ENCODE measurements at places on chromosomes 3 and 15.

GRCh38 chr3:140727886-140728285 is 50.0 kb downstream of the TRIM42 start:
- DNase-seq: no peak

DNA sequence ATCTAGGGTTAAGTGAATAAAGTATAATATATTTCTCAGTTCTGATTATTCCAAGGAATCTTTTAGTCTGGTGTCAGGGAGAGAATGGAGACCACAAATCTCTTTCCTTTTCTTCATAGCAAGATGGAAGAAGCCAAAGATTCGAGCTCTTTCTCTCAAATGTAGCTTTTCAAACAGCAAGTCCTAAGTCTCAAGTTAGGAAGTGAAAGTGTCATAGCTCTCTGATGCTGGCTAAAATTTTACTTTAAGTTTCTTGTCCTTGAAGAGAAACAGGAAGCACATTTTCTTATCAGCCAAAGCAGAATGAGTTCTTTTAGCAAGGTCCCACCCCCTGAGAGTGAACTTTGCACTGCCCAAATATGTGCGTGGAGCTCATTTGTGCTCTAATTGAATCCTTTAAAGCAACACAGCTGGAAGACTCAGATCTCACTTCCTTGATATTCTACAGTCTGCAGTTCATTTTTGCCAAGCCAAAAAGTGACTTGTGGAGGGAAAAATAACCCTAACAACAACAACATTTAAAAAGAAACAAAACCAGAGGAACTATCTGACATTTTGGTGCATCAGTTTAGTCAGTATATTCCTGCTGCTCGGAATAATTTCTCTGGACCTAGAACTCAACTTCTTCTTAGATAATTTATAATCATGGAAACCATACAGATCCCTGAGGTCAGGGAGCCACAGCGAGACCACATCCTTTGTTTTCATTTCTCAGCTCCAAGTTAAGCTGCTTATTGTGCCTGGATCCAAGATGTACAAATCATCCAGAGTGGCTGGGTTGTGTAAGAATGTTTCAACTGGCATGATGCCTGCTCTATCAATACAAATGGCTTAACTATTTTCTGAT is 238.7 kb upstream of the P2RY1 start:
- peak; percentile 37 for DNase-seq

DNA sequence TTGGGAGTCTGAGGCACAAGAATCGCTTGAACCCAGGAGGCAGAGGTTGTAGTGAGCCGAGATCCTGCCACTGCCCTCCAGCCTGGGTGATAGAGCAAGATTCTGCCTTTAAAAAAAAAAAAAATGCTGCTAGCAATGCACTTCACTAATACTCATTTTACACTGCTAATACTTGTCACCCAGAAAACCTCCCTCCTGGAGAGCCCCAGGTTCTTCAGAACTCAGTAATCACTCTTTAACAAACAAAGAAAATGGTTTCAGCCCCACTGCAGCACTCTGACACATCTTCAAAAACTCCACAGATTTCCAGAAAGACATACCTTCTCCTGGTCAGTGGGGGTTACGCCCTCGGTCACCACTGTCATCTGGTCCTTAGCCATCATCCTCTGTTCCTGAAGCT is 366.7 kb downstream of the SHQ1 start:
- no peak for DNase-seq

DNA sequence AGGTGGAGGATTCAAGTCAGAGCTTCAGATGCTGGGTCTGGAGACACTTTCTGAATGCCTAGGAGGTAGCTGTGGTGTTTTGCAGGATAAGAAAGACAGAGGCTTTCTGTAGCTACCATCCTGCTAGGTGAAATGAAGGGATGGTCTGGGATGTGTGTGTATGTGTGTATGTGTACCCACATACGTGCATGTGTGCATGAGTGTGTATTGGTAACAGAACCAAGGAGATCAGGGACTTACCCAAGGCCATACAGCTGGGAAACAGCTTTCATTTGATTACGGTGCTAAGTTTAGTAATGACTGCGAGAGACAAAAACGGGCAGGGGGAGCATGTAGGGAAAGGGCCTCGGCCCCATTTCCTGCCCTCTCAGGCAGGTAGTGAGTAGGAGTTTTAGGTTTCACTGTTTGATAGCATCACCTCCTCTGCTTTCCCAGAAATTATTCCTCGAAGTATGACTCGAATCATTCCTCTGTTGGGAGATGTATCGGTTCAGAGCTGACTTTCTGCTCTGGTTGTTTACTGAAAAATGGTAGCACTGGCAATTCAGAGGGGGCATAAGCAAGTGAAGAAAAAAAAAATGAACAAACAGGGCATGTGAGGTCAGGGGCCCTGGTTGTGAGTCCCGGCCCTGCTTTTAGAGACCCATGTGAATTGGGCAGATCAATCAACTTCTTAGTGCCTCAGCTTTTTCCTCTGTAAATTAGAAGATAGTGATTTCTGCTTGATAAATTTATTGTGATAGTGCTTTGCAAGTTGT is 130.7 kb downstream of the LPP start:
- DNase-seq: no peak

DNA sequence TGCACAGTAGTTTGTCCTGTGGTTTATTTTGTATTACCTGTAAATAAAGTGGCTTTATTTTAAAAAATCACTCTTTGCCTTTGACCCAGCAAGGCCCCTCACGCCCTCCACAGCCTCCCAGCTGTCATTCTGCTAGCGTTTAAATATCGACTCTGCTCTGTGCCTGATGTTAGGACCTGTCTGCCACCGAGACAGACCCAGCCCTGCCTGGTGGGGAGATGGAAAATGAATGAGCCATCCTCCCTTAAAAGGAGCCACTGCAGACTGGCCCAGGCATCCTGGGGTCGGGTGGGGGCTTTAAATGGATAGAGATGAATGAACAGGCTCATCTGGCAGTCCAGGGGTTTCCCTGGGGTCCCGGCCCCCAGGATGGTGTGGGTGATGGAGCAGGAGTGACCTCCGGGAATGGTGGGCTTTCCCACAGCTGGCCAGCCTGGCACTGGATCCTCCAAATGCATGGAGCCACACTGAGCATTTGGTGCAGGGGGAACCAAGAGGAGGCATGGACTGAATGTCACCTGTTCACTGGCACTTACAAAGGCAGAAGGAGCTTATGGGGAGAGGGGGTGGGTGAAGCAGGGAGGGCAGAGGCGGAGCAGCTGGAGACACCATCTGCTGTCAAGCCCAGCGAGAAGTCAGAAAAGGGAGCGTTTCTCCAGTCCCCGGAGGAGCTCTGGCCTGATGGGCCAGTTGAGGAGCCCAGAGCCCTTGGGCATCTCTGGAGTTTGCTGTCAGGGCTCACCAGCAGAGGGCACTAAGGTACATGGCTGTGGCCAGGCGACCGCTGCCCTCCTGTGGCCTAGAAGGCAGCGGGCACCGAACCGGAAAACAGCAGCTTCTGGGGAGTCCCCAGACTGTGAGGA is 11.9 kb downstream of the GRM2 start:
- DNase-seq: peak; percentile 51

- DNase-seq: no peak
These were observed 7.2 kb downstream of the ACAN start for GRCh38 chr15:88810446-88810845.

DNA sequence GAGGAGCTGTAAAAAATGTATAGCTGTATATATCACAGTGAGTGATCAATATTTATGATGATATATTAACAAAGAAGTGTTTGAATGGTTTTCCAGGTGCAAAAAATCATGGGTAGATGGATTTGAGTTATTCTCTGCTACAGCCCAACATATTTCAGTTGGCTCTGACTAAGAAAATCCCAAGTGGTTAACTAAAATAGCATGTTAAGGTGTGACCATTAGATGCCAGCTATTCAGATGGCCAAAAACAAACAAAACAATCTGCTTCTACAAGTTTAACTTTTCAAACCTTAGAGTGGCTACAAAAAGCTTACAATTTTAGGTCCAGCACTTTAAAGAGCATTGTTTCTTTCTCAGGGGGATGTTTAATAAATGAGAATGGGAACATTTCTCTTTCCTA is 67.5 kb downstream of the SEMA6D start:
- DNase-seq: no peak

GRCh38 chr15:68208636-68209240 is 3.6 kb upstream of the CALML4 start:
- DNase-seq: no peak

DNA sequence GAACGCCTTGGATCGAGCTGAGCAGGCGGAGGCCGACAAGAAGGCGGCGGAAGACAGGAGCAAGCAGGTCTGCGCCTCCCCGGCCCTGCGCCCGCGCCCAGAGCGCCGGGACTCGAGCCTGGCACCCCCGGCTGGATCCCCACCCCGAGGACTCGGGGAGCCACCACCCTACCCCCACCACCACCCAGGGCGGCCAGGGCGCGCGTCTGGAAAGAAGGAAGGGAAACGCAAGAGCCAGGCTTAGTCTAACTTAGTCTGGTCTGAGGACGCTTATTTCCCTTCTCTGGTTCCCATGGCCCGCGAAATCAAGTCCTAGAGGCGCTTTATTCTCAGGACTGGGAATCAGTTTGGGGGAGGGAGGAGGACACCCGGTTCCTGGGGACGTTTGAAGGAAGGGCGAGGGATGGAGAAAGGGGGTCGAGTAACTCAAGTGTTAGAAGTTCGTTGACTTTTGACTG is 359 bp downstream of the TPM1 start:
- DNase-seq: no peak

DNA sequence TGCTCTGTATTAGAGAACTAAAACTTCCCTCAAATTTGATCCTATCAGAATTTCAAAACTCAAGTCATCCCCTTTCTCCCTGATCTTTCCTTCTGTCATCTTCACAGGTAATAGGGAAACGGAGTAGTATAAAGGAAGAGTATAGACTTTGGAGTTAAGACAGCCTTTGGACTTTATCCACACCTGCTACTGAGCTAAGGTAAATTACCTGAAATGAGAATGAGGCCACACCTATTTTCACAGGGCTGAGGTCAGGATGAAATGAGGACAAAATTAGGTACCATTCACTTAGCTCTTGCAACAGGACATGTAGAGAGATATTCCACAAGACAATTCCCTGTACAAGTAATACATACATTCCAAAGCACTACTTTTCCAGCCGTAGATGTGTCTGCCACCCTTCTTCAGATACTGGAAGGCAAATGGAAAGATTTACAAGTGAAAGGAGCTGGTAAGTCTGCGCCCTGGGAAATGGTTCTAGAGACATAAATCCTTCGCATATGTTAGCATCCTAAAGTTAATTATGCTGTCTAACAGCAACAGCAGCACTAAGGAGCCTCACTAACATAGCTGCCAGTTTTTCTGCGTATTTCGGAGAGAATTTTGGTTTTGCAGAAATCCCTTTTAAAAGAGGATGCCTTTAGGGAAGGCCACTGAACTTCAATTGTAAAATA is 461.8 kb downstream of the SHQ1 start:
- DNase-seq: no peak

DNA sequence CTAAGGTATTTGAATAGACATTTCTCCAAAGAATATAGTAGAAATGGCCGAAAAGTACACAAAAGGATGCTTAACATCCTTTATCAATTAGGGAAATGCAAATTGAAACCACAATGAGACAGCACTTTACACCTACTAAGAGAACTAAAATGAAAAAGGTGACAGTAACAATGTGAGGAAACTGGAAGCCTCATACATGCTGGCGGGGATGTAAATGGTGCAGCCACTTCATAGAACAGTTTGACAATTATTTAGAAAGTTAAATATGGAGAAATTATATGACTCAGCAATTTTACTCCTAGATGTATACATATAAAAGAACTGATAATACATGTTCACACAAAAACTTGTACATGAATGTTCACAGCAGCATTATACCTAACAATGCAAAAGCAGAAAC is 13.4 kb downstream of the SPICE1 start:
- DNase-seq: no peak

Data from CD4-positive, alpha-beta T cell treated with Interferon alpha-2 for 1 hour (primary cell).